Activated CD4-positive, alpha-beta T cell treated with anti-CD3 and anti-CD28 coated beads, Interleukin-2, amount 50 U/mL, for 24 hours (primary cell): ENCODE measurements at places on chromosomes 1 and 21.

GRCh38 chr1:63882048-63882704, 108.4 kb downstream of the ROR1 start:
- DNase-seq = no peak

- DNase-seq = no peak
Measured at GRCh38 chr1:235919833-235920441, 53.2 kb upstream of the LYST start.

- no peak for DNase-seq
Measured at GRCh38 chr1:41286992-41287391, 44.9 kb upstream of the SCMH1 start.

GRCh38 chr1:2273401-2274090, 45.4 kb downstream of the SKI start:
- no peak for DNase-seq

- DNase-seq = no peak
Measured at GRCh38 chr21:46545363-46545762, 59.5 kb downstream of the S100B start.

DNA sequence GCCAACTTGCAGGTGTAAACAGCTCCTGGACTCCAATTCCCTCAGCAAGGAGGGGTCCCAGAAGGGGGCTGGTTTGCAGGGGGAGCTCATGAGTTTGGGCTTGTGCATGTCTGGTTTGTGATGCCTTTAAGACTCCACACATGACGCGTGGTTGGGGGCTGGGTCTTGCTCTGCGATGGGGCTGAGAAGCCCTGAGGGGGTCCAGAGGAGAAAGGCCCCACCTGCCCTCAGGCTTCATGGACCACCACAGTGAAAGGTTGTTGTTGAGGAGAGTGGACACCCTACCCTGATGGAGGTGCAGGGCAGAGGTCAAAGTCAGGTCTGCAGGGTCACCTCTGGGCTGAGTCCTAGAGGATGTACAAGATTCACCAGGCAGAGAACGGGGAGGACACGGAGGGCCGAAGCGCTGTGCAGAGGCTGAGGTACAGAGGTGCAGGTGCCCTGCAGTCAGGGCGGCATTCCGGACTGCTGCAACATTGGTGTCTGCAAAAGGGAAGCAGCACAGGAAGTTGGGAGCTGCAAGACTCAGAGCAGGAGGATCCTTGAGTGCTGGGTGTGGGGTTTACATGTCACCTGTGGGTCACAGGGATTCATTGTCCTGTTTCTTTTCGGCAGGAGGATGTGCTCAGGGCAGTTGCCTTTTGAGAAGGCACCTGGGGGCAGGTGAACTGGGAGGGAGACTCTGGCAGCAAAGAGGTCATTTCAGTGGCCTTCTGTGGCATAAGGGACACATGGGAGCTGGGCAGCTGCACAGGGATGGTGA, 399.4 kb downstream of the PTPRU start:
- no peak for DNase-seq

- DNase-seq = no peak
Measured at GRCh38 chr1:86487811-86488141, 19.0 kb downstream of the CLCA1 start.

GRCh38 chr1:178461104-178461503, 35.7 kb downstream of the CLEC20A start:
- no peak for DNase-seq

DNA sequence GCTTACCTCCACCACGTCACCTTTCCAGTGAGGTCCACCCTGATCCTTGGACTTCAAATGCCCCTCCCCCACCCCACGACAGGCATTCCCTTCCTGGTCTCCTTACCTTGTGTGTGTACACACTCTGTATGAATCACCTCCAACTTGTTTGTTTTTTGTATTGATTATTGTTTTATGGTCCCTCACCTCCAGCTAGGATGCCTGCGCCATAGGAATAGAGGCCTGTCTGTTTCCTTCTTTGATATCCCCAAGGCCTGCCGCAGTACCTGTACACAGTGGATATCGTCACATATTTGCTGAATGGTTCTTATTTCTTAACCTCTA, 219.6 kb upstream of the POU3F1 start:
- DNase-seq = no peak

DNA sequence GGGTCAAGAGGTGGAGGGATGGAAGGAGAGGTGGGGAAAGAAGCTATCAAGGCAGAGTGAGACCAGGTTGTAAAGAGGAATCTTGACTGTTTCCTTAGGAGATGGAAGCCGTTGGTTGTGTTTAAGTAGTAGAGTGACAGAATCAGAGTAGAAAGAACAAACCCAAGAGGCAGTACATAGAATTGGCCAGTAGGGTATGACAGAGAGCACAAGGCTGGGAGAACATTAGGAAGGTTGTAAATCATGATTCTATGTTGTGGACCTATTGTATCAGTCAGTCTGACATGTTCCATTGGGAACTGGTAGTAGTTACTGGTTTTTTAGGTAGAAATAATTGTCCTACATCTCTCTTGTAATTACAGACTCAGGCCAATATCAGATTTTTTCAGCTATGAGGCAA, 486.9 kb upstream of the USP24 start:
- no peak for DNase-seq

DNA sequence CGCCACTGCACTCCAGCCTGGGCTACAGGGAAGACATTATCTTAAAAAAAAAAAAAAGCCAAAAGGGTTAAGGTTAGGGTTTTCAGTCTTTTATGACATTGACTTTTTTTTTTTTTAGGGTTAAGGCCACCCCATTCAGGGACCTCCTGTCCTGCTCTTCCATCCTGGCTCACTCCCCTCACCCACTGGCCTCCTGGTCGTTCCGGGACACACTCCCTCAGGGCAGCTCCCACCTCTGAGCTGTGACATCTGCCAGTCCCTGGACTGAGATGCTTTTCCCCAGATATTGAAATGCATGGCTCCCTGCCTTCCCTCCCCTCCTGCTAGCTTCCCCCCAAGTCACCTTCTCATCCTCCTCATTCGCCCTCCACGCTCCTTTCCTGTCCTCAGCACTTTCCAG, 9.6 kb downstream of the PLEKHG5 start:
- DNase-seq = no peak

- no peak for DNase-seq
Measured at GRCh38 chr1:71796006-71796405, 486.3 kb downstream of the NEGR1 start.

- no peak for DNase-seq
Measured at GRCh38 chr1:33742663-33743062, 121.2 kb upstream of the HMGB4 start.

- DNase-seq = no peak
Measured at GRCh38 chr1:54583871-54584270, 35.8 kb downstream of the ACOT11 start.

GRCh38 chr1:72845381-72845780, 563.0 kb upstream of the NEGR1 start:
- no peak for DNase-seq

- no peak for DNase-seq
Measured at GRCh38 chr1:116185161-116185701, 74.0 kb downstream of the MAB21L3 start.

DNA sequence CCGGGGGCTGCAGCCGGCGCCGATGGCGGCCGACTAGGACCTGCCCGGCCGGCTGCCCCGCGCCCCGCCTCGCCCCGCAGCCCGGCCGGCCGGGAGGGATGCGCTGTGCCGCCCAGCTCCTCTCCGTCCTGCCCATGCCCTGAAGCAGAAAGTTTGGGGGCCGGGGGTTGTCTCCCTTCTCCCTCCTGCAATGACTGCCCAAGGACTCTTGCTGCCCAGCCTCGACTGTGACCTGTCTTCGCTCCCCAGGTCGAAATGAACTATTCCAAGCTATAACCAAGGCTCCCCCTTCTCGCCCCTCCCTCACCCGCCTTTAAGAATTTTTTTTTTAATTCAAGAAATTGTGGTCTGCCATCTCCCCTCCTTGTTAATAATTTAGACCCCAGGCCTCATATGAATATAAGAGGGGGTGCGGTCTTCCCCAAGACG, 361 bp downstream of the TMCC2 start:
- no peak for DNase-seq

- DNase-seq = no peak
Measured at GRCh38 chr1:36705629-36706028, 222.9 kb upstream of the CSF3R start.

- DNase-seq = no peak
Measured at GRCh38 chr1:229237320-229237719, 33.6 kb upstream of the RAB4A start.
